Fibroblast of villous mesenchyme (primary cell): ENCODE measurements at places on chromosomes 11 and 22. TPM values are rescaled to one million over a fixed set of nuclear protein-coding genes. Genes with fewer than 3 reads are reported as not detected.
A peak's percentile ranks its signal among the peaks of the same experiment; 100 is the strongest.

DNA sequence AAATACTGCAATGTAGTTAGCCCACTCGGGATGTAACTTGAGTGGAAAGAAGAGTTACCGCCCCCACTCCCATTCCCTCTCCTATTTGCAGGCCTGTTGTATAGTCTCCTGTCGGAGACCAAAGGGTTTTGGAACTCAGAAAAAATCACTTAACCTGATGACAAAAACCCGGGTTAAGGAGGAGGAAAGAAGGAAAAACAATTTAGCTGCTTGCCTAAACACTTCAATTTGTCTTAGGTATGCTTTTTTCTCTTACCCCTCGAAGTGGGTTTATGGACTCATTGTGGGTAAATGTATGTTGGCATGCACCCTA, 2.2 kb downstream of the YAP1 start:
- no peak for DNase-seq

DNA sequence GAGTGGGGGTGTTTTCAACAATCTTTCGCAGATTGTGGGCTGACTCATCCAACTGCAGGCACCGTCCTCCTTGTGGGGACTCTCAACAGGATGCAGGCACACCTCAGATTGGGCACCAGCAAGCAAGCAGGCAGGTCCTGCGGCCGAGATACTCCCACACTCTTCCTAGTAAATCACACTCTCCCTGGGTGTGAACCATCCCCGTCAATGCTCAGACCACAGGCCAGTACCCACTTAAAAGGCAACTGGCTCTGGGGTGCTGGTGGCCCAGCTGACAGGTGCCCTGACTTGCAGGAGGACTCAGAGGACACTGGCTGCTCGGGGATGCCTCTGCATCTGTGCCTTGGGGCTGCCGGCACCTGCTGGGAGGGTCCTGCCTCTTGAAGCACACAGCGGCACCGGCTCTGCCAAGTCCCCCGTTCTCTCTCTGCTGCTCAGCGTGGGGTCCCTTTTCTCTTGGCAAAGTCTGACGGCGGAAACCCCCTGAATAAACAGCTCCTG, 282.5 kb downstream of the CTTN start:
- DNase-seq: no peak

DNA sequence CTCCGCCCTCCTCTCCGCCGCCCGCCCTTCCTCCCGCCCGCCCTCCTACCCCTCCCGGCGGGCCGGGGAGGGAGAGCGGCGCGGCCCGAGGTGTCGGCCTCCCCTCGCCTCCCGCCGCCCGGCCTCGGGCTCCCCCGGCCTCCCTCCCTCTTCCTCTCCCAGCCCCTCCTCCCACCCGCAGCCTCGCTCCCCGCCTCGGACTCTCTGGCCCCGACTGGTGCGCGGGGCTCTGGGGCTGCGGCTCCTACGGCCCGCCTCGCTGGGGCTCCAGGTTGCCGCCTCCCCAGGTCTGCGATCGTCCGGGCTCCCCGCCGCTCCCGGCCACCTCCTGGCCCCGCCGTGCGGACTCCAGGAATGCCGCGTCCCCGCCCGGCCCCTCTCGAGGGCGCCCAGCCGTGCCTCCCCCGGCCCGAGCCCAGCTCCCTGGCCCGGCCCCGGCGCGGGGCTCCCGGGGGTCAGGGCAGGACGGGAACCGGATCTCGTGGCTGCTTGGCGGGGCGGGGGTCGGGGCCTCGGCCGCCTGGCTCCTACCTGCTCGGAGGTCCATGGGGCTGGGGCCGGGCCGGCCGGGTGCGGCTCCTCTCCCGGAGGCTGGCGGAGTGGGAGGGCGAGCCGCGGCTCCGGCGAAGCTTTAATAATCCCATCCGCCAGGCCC, at the start of gene CLCF1:
CLCF1 (minus strand) TSS at position 606 of the 655 bp plus-strand sequence; CDS start at position 547, 59 bp downstream.
- DNase-seq: peak; percentile 66

GRCh38 chr11:17642370-17642769, 77.0 kb upstream of the MYOD1 start:
- DNase-seq: no peak

The DDI1 gene
- total RNA-seq: under 0.01 TPM in 1 of 2 replicates, not detected in the other

The AIFM3 gene
- total RNA-seq: 0.32 and 0.43 TPM in 2 replicates
